Type B pancreatic cell (in vitro differentiated cells): ENCODE measurements at places on chromosomes 3 and 15. TPM values are rescaled to one million over a fixed set of nuclear protein-coding genes. Genes with fewer than 3 reads are reported as not detected.

DNA sequence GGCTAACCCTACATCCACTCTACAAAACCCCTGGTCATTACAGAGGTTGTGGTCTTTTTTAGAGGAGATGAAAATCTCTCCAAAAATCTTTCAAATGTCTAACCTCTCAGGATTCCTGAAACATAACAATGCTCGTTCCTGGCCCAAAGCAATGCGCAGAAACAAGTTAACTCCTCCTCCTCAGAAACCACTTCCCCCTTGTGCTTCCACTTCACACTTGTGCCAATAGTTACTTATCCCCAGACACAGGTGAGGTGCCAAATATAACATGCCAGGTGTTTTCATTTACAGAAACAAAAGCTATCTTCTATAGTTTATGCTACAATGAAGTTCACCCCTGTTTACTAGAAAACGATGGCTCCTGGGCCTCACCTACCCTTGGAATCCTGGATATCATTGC is 6.2 kb downstream of the NDUFAF1 start:
- DNase-seq = no peak

DGKG gene
- 1.5 and 11.6 TPM in 2 replicates for total RNA-seq

- DNase-seq = no peak
Observed at GRCh38 chr15:81014446-81015093, 13.8 kb downstream of the TLNRD1 start.

BFSP2 gene
- not detected in 2 replicates for total RNA-seq

DNA sequence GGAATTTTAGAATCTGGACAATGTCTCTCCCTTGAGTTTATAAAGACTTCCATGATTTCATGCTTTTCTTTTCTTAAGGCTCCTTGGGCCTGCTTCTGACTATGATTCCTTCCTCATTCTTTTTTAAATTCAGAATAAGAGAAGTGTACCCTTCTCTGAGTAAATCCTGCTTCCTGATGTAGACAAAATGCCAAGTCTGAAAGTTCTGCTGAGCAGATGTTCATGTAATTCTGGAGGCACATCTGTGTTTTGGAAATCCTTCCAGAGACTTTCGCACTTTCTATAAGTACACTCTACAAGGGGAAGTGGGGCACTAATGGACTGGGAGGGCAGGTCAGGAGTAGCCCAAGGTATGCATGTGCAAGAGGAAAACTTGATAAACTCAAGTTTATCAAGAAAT is 24.8 kb downstream of the TPM1 start:
- DNase-seq = no peak

DNA sequence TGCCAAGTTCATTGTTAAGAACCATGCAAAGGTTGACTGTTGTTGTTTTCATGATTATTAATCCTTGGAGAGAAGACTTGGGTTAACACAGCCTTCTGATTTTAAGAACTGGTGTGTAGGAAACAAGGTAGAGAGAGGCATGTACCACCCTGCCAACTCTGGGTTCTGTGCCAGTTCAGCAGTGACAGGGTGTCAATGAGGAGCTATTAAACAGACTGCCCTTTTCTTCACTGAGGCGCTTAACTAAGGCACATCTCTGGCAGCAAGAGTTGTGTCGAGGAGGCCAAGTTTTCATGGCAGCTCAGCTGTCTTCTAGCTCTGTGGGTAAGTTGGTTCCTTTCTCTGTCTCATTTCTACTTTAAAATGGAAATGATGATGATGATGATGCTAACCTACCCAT is 117.6 kb downstream of the FEZF2 start:
- DNase-seq = no peak

TGM4 gene
- total RNA-seq = not detected in 2 replicates

PROS1 gene
- 1.0 and 7.8 TPM in 2 replicates for total RNA-seq

- no peak for DNase-seq
Observed at GRCh38 chr3:46565077-46565476, 1.0 kb downstream of the LRRC2 start.
